Mesenchymal stem cell (in vitro differentiated cells and primary cell): ENCODE measurements at places on chromosomes 16 and 17.

DNA sequence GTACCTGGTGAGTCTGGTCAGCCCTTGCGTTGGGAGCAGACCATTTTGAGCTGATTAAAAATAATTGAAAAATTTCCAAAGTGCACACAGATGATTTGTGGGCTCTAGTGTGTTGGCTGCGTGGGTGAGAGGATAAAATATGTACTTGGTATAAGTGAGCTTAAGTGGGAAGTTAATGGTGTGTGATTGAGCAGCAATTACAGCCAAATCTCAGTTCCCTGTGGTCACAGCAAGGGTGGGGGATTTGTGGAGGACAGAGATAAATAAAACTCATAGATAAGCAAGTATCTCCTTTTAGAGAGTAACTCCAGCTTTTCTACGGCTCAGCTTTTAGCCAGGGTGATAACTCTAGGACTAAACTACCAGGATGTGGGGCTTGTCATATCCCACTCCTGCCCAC is 390.4 kb downstream of the UTP18 start:
- DNase-seq, result no peak

DNA sequence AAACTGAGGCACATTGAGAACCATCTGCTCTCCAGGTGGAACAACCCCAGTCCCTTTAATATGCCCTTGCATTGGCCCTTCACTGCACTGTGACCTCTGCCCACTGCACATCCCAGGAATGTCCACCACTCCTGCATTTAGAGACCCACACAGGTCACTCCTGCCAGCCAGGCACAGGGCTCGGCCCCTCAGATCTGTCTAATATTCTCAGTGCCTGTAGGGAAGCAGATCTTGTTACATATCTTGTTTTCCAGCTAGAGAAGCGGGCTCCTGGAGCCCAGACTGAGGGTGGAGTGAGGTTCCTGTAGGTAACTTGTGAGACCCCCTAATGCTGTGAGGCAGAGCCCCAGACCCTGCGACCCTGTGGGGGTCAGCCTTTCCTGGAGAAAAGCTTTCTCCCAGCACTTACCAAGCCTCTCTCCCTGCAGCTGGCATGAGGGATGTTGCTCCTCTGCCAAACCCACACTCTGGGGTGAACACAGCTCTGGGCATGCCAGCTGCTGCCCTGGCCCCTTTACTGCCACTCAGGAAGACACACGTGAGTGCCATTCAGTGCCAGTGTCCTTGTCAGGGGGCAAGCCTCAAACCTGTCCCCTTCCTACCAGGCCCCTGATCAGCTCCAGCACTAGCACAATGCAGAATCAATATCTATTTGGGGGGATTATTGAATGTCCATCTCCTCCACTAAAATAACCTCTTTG is 40.3 kb upstream of the CRHR1 start:
- no peak for DNase-seq

GRCh38 chr17:62105357-62105756 is 40.3 kb upstream of the MED13 start:
- no peak for DNase-seq

DNA sequence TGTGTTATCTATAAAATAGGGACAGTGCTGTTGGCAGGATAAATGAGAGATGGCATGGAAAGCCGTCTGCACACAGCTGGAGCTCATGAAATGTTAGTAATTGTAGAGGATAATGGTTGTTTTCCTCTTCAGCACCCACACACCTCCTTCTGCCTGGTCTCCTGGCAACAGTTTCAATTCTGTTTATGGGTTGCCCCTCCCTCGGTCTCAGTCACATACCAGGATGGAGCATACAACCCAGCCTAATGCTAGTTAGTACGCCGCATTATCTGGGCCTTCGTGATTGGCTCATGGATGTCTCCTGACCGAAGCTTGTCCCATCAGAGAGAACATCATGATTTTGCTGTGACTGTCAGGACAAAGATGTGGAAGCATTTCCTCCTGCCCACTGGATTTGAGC is 126.2 kb upstream of the WSCD1 start:
- no peak for DNase-seq

DNA sequence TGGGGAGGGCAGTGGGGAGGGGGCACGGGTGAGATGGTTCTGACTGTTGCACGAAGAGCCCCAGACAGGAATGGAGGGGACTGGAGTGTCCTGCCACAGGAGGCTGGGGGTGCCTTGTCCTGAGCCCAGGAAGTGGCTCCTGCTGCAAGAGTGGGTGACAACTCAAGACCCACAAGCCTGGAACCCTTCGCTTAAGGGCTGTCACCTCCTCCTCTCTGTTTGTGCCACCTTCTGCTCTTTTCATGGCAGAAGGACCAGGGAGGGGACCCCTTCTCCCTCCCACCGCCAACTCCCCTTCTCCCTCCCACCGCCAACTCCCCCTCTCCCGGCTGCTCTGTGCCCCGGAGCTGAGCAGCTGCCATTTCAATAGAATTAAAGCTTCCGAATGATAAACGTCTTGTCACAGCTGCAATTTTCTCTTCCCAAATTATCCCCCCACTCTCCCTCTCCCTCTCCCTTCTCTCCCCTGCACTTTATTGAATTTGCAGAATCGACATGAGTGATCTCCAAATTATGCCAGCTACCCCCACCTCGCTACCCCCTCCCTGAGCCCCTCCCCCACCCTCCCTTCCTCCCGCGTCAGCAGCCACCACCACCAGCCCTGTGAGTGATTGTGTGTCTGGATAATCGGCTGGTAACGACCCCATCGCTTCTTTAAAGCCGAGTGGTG is 13.7 kb downstream of the GJD3 start:
- DNase-seq, result no peak

DNA sequence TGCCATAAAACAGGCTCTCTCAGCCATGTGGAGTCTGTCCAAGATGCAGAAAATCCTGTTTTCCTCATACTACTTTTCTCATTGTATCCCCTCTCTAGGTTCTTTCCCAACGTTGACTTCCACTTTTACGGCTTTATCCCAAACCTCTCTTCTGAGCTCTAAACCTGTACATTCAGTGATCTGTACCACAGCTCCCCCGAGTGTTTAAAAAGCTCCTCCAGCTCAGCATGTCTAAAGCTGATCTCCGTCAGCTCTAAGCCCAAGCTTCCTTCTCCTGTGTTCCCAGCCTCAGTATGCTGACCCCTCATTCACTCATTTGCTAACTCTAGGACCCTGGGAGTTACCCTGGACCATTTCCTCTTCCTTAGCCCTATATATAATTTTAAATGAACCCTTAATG is 144.6 kb downstream of the DNAH9 start:
- no peak for DNase-seq

- DNase-seq, result no peak
Observed at GRCh38 chr16:85657996-85658395, 30.8 kb downstream of the GINS2 start.
